ENCODE measurements at places on chromosomes 12 and 14.

DNA sequence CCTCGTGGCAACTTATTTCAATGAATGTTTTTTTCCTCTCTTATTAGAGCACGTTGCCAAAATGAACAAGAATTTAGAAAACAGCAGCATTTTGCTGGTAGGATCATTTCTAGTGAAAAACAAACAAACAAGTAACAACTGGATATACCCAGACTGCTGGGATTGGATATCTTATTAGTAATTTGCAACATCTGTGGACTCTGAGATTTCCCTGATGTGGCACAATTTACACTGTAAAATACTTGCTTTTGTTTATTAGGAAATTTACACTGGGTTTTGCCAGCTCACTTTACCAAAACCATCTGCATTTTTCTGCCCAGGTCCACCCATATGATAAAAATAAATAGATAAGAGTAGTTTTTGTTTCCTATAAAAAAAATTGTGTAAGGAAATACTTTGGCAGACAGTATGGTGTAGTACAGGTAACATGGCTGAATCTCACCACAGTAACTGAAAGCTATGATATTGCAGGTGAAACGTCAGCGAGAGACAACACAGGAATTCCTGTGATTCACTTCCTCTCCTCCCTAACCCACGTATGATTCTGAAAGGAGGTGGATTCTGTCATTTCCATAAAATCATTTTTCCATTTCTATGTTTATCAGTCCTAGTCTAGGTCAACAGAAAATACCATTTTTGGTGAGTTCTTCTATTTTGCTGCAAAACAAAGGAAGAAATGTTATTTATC lies 176.2 kb upstream of the NOVA1 start:
- no peak for DNase-seq

DNA sequence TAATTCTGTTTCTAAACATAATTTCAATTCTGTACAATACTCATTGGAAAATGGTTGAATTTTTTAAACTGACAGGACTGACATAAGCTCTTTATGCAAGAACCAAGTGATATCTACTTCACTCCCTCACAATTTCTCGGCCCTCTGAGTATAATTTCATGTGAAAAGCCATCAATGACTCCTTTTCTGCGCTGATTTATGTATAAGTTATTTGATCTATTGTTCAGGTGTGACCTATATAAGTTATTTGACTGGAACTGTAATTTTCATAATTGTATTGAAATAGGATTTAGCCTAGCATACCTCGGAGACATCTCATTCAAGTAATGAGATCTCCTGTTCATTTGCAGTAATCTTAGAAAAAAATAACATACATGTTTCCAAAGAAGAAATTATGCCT lies 184.4 kb downstream of the SYT1 start:
- no peak for DNase-seq

DNA sequence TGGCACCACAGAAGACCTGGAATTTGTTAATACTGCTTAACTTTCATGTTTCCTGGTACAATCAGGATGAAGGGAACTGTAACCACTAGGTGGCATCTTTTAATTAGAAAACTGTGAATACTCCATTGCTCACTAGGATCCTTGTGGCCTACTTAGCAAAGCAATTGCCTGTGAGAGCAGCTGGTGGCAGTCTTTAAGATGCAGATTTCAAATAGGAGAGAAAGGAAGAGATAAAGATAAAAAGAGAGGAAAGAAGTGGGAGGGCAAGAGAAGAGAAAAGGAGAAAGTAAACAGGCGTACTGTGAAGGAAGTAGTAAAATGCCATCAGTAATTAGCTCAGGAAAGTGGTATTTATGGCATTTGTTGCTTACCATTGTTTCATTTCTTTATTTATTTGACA lies 114.5 kb downstream of the RAD51B start:
- DNase-seq: peak; percentile 89

- DNase-seq: no peak
These were observed 73.6 kb upstream of the PPP2R5C start for GRCh38 chr14:101687756-101688546.

DNA sequence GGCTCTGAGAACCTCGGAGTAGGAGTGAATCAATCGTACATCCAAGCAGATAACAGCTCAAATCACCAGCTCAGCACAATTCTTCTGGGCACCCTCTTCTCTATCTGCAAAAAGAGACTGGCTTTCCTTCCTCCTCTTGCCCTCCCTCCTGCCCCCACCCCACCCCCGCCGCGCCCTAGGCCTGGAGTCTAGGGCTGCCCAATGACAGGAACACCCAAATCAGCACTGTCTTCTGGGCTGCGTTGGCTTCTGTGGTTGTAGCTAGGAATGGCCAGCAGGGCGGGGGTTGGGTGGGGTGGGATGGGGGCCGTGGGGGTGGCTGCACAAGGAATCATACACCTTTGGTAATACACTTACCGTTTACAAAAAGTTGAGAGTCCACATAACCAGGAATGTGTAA lies 28.0 kb upstream of the TMCC3 start:
- no peak for DNase-seq

DNA sequence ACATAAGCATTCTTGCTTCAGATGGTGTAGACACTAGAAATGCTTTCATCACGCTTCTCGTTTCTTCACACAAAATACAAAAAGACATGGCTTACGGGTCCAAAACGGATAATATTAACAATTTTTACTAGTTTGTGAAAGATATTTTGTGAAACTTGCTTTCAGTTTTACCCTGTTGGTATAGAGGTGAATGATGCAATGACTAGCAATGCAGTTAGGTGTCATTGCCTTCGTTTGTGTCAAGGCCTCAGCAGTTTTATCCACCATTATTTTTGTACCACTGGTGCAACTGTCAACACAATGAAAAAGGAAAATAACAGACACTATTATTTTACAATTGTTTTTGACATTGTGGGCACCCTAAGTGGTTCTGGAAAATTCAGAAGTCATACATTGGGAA lies 323.0 kb downstream of the FLRT2 start:
- no peak for DNase-seq

DNA sequence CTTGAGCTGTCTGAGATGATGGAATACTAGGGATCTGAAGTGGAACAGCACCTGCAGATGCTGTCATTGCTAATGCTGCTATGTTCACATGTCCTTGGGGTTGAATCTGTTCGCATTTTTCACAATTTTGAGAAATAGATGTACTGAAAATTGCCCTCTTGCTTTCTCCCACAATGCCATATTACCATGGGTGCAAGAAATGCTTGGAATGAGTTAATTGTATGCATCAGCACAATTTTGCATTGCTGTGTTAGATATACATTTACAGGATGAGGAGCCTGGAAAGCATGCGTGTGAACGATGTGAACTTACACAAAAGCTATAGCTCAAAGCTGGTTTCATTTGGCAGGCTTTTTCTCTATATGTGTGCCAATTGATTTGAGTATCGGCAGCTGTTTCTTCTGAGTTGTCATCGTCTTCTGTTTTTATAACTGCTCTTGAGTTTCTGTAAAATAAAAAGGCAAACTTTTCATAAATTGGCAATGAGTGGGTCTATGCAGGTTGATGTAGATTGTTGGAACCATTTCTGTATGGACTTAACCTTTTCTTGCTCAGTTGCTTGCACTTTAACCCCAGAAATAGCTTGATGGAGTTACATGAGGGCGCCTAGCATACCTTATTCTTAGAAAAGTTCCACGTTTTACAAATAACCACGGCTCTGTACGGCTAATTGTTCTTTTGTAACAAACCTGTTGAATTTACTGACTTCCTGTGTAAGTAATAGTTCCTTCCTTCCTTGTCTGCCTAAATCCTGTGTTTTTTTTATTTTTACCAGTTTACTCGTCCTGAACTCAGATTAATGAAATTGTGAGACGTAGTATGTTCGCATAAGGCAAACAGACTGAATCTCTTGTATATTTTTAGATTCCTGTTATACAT lies 105.9 kb downstream of the FGD4 start:
- no peak for DNase-seq

DNA sequence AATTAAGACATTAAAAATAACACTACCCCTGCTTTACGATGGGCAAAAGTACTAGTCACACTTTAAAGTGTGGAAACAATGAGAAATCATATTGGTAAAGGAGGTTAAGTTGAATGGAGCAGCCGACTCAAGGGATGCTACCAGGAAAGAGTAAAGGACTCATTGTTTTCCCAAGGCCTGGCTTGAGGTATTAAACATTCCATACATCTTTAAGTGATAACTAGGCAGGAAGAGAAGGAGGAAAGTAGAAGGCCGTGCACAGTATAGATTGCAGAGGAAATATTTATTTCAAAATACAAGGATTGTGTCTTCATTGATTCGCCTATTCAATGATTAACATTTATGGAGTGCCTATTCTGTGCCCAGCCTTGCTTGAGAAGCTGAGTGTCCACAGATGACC lies 20.6 kb upstream of the YARS2 start:
- DNase-seq: no peak

DNA sequence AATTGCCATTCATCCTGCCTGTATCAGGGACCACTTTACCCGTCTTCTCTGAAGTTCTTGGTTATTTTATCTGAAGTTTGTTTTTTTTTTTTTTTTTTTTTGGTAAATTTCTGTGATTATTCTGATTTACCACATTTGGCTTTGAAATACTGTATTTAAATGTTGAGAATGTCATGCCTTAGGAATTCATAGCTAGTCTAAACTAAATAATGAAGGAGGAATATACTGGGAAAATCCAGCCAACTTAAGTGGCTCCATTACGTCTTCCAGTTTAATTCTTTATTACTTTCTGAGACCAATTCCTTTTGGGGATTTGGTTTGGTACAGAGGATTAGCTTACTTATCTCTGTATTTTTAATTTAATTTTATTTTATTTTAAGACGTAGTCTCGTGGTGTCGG lies 60.3 kb upstream of the KCNMB4 start:
- DNase-seq: no peak

GRCh38 chr14:99724939-99725773 lies 41.1 kb downstream of the CYP46A1 start:
- no peak for DNase-seq

GRCh38 chr14:99748529-99748928 lies 44.7 kb upstream of the EML1 start:
- no peak for DNase-seq

DNA sequence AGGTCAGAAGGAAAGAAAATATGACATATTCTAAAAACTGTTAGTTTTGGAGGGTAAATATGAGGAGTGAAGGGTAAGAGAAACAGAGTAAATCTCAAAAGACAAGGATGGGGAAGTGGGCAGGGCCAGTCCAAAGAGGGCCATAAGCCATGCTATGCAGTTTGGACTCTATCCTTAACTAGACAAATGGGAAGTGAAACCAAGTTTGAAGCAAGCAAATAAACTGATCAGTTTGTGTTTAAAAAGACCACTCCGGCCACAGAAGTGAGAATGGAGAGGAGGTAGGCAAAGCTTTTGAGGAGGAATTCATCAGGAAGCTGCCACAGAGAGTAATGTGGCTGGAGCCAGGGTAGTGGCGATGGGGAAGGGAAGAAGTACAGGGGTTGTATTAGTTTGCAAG lies 37.5 kb upstream of the DAAM1 start:
- DNase-seq: no peak

DNA sequence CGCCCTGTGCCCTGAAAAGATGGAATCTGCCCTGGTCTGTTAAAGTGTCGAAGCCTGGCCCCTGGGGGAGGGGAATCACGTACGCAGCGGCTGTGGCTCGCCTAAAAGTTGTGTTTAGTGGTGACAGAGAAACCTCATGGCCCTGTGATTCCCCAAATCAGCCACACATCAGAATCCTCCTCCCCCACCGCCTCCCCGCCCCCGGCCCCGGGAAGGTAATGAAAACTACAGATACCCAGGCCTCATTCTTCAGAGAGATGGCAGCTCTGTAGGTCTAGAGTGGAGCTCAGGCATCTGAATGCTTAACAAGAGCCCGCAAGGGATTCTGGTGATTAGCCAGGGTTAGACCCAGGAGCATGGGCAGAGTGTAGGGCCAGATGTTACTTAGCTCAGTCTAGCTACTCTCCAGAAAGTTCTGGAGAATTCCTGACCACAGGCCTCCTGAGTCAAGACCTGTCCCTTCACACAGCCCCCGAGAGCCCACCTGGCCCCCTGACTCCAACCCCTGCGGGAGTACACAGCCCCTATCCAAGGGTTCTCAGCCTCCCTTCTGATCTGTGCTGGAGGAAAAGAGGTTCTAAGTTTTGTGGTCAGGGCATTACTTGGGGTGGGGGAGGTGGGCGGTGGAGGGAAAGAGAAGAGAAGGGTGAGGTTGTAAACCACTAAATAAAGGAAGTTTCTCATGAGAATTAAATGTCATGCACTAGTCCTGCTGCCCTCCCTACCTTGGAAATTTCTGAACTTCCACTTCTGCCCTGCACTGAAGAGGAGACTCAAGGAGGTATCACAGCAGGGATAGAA lies 114.8 kb downstream of the PLXNC1 start:
- no peak for DNase-seq

DNA sequence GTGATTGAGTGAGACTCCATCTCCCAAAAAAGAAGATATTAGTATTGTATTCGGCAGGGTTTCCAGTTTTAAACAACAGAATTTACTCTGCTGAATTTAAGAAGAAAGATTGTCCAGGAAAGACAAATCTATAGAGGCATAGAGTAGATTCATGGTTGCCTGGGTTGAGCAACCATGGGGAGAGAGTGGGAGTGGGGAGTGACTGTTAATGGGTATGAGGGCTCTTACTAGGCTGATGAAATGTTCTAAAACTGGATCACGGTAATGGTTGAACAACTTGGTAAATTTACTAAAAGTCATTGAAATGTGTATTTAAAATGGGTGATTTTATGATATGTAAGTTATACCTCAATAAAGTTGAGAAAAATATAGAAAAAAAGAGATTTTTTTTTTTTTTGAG lies 13.9 kb upstream of the C12orf76 start:
- no peak for DNase-seq

DNA sequence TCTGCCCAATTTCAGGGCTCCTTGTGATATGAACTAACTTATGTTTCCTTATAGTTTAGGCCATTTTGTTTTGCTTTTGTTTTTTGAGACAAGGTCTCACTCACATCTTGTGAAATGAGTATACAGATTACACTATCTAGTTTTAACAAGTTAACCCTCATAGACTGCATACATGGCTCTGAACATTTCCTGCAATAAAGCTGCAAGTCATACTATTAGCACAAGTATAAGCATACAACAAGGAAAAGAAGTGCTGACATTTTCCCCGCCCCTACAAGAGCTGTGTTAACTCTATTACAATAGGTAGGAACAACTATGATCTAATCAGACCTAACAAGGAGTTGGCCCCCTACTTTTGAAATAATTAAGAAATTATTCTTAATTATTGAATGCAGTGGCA lies 35.9 kb downstream of the CCDC177 start:
- no peak for DNase-seq

- no peak for DNase-seq
These were observed 18.9 kb upstream of the HAL start for GRCh38 chr12:96014943-96015599.

- no peak for DNase-seq
These were observed 108.4 kb downstream of the PPP1R12A start for GRCh38 chr12:79826267-79827128.

GRCh38 chr12:22573181-22573580 lies 28.8 kb upstream of the C2CD5 start:
- no peak for DNase-seq

- DNase-seq: no peak
These were observed 105.3 kb downstream of the PRKD1 start for GRCh38 chr14:29822430-29822709.

- peak; percentile 85 for DNase-seq
These were observed 82.0 kb downstream of the BTG1 start for GRCh38 chr12:92063641-92064040.

Measured in HCEC 1CT (cell line).